Stimulated activated naive CD4-positive, alpha-beta T cell (primary cell): ENCODE measurements at places on chromosomes 12 and 14.

DNA sequence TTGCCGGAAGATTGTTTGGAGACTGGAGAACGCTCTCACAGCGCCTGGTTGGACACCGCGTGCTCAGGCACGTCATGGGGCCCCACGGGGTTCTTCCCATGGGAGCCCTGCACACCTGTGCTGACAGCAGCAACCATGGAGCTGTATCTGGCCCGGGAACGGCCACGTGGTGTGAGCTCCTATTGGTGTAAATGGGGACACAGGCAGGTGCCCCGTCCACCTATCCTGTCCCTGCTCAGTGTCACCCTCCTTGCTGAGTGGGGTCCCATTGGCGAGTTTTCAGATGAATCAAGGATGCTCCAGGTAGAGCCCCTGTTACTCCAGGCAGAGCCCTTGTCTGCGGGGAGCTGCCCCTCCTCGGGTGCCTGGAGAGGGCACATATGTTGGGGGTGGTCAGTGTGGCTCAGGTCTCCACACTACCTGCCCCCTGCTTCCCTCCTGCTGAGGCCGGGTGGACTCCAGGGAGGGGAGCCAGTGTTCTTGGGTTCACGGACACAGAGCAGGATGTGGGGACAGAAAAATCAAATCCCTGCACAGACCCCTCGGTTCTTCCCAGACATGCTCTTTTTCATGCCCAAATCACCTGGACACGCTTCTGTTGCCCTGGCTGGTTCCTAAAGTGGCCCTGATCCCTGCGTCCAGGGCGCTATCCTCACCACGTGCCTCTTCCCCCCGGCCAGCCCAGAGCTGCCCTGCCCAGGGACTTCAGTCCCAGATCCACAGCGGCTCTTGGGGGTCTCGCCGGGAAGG, 250.1 kb downstream of the ADGRD1 start:
- no peak for DNase-seq

DNA sequence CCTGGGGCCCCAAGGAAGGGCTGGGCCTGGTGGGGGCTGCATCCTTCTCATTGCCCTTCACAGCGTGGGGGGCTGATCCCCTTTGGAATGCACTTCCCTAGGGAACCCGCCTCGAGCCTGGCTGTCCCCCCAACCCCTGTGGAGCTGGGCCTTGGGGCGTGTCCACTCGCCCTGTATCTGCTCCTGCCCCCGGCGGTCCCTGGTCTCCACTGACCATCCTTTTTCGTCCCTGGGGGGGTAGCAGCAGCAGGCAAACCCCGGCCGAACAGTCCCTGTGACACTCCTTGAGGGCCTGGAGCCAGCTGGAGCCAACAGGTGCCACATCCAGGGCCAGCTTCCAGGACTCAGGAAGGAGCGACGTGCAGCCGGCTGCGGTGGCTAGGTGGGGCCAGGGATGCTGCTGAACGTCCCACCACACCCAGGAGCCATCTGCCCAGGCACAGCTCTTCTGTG, 9.4 kb upstream of the GPR132 start:
- DNase-seq = no peak

GRCh38 chr14:70882776-70883492, 24.3 kb upstream of the PCNX1 start:
- no peak for DNase-seq

DNA sequence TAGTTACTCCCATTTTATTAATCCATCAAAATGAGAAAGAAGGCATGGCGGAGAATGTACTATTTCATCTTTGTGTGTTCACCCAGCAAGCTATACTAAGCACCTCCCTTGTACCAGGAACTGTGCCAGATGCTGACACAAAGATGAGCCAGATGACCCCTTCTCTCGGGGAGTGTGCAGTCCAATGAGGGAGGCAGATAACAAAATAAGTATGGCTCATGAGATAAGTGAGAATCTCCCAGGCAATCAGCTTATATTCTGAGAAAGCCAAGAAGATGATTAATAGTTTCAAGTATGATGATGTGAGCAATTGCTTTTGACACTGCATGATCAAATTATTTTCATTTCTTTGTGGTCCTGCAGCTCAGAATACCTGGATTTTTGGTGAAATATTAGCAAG, 1.3 kb upstream of the TMEM233 start:
- no peak for DNase-seq

GRCh38 chr14:85317491-85318021, 212.4 kb upstream of the FLRT2 start:
- no peak for DNase-seq

GRCh38 chr14:54772451-54772881, 130.2 kb downstream of the GCH1 start:
- no peak for DNase-seq

DNA sequence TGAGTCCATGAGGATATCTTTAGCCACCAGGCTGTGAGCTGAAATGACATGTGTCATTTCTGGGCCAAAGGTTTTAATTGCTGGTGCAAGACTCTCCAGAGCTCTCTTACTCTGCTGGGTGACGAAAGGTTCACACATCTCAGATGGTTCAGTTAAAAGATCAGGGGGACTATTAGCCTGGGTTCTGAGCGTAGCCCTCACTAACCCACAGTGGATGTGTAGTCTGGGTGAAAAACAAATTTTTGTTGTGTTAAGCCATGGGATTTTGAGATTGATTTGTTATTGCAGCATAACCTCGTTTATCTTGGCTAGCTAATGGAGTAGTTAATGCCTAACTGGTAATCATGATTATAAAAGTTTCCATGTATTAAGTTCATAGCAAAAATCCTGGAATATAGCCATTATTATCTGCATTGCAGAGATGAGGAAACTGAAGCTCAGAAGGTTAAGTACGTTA, 251.5 kb downstream of the RMST start:
- no peak for DNase-seq

GRCh38 chr14:68380329-68380741, 412.5 kb downstream of the ZFP36L1 start:
- DNase-seq = no peak

GRCh38 chr14:73047808-73048207, 10.5 kb upstream of the RBM25 start:
- DNase-seq = no peak

DNA sequence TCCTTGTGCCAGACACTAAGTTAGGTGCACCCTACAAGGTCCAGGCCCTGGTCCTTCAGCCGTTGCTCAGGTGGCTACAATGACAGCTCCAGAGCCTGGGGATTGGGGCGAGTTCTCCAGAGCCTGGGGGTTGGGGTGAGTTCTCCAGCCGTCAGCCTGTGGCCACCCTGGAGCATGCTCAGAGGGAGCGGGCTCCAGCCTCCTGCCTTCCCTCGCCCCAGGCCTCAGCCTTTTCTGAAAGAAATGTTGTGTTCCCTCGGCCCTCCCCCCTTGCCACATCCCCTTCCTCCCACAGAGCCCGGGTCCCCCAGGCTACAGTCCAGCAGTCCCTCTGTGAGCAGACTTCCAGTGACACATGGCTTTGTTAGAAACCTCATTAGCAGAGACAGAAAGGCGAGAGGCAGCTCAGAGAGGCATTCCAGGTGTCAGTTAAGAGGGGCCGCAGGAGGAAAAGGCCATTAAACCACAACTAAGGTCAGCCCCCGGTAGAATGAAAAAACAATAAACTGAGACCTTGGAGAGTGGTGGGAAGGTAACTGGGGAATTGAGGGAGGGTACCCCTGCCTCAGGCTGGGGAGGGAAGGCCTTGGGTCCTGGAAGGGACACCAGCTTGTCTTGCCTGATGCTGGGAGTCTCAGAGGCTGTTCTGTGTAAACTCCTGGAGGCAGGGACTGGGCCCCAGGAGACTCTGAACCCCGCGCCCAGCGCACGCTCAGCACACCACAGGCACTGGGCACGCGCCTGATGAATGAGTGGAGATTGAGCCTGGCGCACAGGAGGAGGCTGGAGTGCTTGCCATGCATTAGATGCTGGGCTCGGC, 23.1 kb upstream of the COL2A1 start:
- no peak for DNase-seq

GRCh38 chr12:98738539-98738938, 93.4 kb downstream of the APAF1 start:
- DNase-seq = no peak

DNA sequence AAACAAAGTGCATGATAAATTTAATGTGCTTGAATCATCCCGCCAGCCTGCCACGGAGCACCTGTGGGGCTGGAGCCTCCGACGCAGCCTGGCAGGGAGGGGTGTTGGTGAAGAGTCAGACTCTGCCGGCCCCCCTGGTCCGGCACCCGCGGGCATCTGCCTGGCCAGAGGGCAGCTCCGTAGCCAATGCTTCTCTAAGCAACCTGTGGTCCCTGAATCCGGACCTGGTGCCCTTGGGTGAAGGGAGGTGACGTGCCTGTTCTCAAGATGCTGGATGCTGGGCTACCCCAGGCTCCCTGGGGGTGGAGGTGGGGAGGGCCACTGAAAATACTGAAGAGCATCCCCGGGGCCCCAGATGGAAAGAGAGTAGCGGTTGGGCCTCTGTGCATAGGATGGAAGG, 158.6 kb upstream of the C14orf180 start:
- no peak for DNase-seq

DNA sequence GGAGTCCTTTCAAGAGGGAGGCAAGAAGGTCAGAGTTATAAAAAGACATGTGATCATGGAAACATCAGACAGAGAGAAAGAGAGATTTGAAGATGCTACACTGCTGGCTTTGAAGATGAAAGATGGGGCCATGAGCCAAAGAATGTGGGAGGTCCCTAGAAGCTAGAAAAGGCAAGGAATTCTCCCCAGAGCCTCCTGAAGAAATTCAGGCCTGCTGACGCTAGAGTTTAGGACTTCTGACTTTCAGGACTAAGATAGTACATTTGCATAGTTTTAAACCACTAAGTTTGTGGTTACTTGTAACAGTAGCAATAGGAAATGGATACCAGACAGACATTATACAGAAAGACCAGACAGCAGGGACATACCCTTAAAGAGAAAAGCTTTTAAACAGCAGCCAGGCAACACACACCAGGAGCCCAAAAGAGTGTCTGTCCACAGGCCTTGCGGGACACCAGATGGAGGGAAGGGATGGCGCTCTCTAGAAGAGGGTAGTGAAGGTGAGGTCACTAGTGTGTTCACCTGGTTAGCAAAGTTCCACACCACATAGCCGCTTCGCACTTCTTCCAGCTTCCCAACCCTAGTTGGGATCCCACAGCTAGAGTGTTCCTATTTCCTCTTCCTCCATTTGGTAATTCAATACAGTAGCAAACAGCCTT, 29.7 kb upstream of the CEBPE start:
- no peak for DNase-seq

DNA sequence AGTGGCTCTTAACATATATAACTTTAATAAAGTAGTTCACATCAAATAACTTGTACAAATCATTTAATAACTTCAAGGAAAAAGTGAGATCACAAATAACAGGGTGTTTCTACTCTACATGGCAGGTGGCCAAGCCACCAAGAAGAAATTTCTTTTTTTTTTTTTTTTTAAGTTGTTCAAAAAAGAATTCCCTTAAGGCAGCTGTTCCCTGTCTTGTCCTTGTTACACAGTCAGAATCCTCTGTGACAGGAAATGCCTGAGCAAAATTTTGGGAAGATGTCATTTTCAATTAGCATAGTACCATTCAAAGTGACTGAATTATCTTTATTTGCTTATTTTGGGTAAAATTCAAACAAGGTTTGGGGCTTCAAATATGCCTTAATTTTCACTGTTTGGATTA, 79.4 kb downstream of the LIN7A start:
- no peak for DNase-seq

DNA sequence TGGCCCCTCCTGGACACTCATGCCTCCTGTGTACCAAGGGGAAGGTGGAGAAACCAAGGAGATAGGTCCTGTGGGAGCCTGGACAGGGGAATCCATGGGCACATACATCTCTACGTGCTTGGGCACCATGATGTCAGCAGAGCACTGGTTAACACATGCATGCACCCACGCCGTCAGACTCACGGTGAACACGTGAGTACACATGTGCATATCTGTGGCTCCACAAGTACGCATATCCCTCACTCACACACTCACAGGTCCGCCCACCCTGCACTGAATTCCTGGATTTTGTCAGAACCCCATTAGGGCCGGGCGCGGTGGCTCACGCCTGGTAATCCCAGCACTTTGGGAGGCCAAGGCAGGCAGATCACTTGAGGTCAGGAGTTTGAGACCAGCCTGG, 29.1 kb upstream of the COX6A1 start:
- no peak for DNase-seq

- DNase-seq = no peak
Measured at GRCh38 chr14:49367696-49368095, 218.5 kb downstream of the RPS29 start.

- DNase-seq = no peak
Measured at GRCh38 chr12:127339065-127339464, 927.9 kb upstream of the TMEM132C start.

- no peak for DNase-seq
Measured at GRCh38 chr12:6954316-6955107, 3.4 kb downstream of the PTPN6 start.

DNA sequence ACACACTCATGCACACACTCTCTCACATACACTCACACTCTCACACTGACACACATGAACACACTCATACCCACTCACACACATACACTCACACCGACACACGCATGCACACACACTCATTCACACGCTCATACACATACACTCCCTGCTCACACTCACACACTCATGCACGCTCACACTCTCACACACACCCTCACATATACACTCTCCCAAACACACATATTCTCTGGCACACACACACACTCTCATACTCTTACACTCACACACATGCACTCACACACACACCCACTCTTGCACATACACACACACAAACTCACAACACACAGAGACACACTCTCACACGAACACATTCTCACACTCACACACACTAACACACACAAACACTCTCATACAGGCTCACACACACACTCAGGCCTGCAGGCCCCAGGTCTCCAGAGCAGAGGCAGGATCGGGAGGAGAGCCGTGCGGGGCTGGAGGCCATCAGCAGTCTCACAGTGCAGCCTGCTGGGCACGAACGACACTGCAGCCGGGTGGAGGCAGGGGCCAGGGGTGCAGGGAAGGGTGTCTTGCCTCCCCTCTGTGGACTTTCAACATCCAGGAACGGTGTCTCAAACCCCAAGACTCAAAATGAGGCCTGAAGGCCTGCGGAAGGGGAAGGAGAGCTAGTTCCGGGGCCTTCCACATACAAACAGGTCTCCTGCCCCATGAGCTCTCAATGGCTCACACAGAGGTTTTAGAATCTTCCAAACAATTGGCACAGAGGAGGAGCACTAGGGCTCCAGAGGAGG, 148.7 kb downstream of the ANO2 start:
- DNase-seq = peak; percentile 2

- no peak for DNase-seq
Measured at GRCh38 chr12:111645433-111645832, 40.3 kb downstream of the BRAP start.

DNA sequence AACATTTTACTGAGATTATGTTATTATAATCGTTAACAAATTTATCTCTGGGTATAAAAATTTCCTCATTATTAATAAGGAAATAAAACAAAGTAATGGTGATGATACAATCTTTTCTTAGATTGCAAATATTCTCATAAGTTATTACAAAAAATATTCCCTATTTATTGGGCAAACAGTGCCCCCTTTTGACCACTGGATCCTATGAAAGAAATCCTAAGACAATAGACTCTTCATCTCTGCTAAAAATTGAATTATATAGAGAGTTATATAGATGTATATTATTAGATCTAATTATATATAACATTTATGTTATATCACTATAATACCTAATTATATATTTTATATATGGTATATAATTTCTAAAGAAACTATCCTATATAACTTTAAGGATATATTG, 94.2 kb upstream of the FGD4 start:
- DNase-seq = peak; percentile 28

- no peak for DNase-seq
Measured at GRCh38 chr12:40011775-40012129, 94.1 kb downstream of the SLC2A13 start.

GRCh38 chr12:52434081-52434733, at the start of gene KRT75:
TSS of gene KRT75 (minus strand) at chr12:52434371. CDS start at chr12:52434304, 67 bp downstream.
- DNase-seq = no peak
